SIG-M5 (cell line): ENCODE measurements at places on chromosomes 12 and 14.
A peak's percentile ranks its signal among the peaks of the same experiment; 100 is the strongest.

DNA sequence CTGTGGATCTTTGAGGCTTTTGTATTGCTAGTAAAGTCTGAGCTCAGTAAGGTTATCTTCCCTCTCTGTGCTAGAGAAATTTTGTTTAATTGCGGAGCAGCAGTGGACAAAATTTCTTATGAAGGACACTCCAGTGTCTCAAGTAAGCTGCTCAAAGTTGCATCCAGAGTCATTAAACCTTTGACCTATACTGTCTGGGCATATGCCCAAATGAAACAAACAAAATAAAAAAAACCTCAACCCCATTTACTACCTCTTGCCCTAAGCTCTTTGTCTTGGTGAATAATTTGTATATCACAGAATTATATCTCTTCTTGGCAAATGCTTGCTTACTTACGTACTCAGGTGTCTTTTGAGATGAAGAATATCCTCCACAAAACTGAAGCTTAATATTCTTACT lies 465.2 kb downstream of the SOX5 start:
- no peak for DNase-seq

GRCh38 chr14:21263284-21264024 lies 5.8 kb downstream of the HNRNPC start:
- peak; percentile 43 for DNase-seq

- no peak for DNase-seq
Observed at GRCh38 chr12:101021442-101021841, 188.6 kb downstream of the SLC5A8 start.

DNA sequence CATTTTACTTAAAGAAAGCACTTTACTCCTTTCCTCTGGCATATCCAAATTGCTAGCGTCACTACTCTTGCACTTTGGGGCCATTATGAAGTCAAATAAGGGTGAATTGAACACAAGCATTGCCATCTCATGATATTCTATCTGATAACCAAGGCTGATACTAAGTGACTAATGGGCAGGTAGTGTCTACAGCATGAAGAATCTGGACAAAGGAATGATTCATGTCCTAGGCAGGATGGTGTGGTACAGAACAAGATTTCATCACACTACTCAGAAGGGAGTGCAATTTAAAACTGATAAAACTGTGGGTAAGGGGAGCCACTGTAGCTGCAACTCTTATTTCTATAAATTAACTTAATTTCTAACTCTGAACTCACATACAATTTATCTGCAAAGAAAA lies 7.7 kb upstream of the SLC6A15 start:
- no peak for DNase-seq

- DNase-seq, result no peak
Observed at GRCh38 chr12:122352394-122352793, 70.1 kb downstream of the CLIP1 start.

- DNase-seq, result no peak
Observed at GRCh38 chr12:128549601-128550218, 274.0 kb downstream of the SLC15A4 start.

GRCh38 chr12:89020689-89021088 lies 331.6 kb downstream of the DUSP6 start:
- DNase-seq, result no peak

GRCh38 chr12:126602612-126603011 lies 1537.4 kb downstream of the AACS start:
- DNase-seq, result no peak

DNA sequence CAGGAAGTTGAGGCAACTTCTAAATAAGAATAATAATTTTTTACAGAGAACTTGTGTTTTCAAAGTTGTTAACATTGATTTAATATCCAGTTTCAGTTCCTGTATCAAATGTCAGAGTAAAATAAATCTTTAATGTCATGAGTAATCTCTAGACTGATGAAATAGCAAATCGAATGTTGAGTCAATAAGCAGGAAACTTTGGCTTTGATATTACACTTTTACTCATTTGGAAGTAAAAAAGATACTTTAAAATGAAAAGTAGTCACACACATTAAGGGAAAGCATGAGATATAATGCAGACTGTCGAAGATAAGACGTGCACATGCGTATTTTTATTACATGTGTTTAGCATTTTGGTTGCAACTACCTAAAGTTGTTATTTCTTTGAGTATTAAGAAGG lies 78.2 kb upstream of the PTGDR start:
- DNase-seq, result no peak

- DNase-seq, result no peak
Observed at GRCh38 chr12:105157606-105158005, 50.1 kb downstream of the WASHC4 start.

- DNase-seq, result no peak
Observed at GRCh38 chr12:64480148-64480547, 28.2 kb downstream of the TBK1 start.

GRCh38 chr12:9114946-9115345 lies 773 bp downstream of the A2M start:
- no peak for DNase-seq
